CD4-positive, alpha-beta T cell treated with Interleukin-6 at 100 ng/mL for 8 hours (primary cell): ENCODE measurements at places on chromosomes 13 and 19.

- no peak for DNase-seq
These were observed 106.7 kb downstream of the RAP2A start for GRCh38 chr13:97540696-97541095.

- no peak for DNase-seq
These were observed 148.0 kb downstream of the PRR20E start for GRCh38 chr13:57314897-57315520.

DNA sequence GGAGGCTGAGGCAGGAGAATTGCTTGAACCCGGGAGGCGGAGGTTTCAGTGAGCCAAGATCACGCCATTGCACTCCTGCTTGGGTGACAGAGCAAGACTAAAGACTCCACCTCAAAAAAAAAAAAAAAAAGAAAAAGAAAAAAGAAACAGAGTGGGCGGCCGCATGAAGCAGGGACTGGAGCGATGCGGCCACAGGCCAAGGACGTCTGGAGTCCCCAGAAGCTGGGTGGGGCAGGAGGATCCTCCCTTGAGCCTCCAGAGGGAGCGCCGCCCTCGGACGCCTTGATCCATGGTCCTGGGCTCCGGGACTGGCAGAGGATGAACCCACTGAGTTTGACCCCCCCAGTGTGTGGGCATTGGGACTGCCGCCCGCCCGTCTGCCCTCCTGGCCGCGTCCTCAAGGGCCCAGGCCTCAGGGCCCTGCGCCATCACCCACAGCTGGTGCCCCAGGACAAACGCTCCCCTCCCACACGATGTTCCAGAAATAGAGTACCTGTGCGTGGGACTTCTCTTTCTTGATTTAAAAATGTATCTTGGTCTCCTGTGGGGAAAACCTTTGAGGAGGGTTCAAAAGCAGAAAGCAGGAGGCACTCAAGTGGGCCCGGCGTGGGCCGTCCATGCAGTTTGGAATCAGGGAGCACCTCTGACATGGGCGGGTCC lies 15.5 kb downstream of the BTBD2 start:
- no peak for DNase-seq

- DNase-seq = no peak
These were observed 16.7 kb downstream of the MYCBP2 start for GRCh38 chr13:77310161-77310560.

GRCh38 chr13:44396701-44397580 lies 23.3 kb downstream of the SERP2 start:
- no peak for DNase-seq

DNA sequence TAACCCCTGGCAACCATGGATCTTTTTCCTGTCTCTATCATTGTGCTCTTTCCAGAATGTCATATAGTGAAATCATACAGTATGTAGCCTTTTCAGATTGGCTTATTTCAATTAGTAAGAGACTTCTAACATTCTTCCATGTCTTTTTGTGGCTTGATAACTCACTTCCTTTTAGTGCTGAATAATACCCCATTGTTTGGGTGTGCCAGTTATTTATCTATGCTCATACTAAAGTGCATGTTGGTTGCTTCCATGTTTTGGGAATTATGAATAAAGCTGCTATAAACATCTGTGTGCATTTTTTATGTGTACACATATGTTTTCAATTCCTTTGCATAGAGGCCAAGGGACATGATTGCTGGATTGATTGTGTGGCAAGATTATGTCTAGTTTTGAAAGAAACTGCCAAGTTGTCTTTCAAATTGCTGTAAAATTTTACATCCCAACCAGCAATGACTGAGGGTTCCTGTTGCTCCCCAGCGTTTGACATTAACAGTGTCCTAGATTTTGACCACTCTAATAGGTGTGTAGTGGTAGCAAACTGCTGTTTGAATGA lies 358.9 kb downstream of the ITGBL1 start:
- DNase-seq = no peak

- DNase-seq = no peak
These were observed 73.9 kb downstream of the TNFRSF19 start for GRCh38 chr13:23644126-23644419.
